ENCODE measurements at places on chromosomes 16 and 17. TPM values are rescaled to one million over a fixed set of nuclear protein-coding genes. Genes with fewer than 3 reads are reported as not detected.

DNA sequence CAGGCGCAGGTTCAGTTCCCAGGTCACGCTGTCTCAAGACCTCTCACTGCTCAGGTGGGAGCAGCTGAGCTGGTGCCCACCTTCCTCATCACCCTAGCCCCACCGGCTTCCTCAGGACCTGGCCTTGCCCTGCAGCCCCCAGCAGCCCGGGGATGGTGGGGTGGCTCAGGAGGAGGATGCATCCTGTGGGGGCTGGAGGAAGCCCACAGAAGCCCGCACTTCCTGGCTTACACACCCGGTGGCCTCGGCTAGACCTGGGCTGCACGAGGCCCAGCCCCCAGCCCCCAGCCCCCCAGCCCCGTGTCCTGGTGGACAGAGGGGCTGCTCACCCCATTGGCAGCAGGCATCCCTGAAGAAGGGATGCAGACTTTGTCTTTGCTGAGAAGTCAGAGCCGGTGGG lies 43.4 kb downstream of the BAHCC1 start:
- H3K4me1 ChIP-seq: peaks cover 71% of the 10 kb centered on the region
- no peak overlapping the region for H3K27ac ChIP-seq
- no peak overlapping the region for H3K4me3 ChIP-seq
- peaks cover 94% of the 10 kb centered on the region for H3K36me3 ChIP-seq
- DNase-seq: no peak
- H3K27me3 ChIP-seq: no peaks in the 10 kb centered on the region

Gene CPHXL2
- total RNA-seq: not detected

DNA sequence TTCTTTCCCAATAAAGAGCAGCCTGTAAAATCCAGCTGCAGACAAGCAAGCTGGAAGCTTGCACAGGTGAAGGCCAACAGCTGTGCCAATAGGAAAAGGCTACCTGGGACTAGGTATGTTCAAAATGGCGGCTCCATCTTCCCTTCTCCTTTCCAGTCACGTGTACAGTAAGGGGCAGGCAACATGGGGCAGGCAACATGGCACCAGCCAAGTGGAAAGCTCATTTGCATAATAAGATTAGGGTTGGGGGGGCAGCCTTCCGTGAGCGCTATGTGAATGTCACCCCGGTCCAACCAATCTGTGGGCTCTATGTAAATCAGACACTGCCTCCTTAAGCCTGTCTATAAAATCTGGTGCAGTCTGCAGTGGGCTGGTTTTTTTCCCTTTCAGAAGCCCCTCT lies 31.3 kb downstream of the TVP23A start:
- H3K4me3 ChIP-seq: no peak overlapping the region
- H3K27ac ChIP-seq: no peak overlapping the region
- DNase-seq: no peak
- no peaks in the 10 kb centered on the region for H3K4me1 ChIP-seq
- H3K36me3 ChIP-seq: peaks cover 6% of the 10 kb centered on the region

Gene ZNF200
- 9.8 TPM for total RNA-seq

GRCh38 chr16:48099455-48099854 lies 56.3 kb downstream of the ABCC12 start:
- H3K27me3 ChIP-seq: no peaks in the 10 kb centered on the region
- no peak for DNase-seq
- no peak overlapping the region for H3K4me3 ChIP-seq
- no peak overlapping the region for H3K27ac ChIP-seq
- H3K4me1 ChIP-seq: peaks cover 12% of the 10 kb centered on the region

GRCh38 chr17:6408276-6408675 lies 26.6 kb downstream of the AIPL1 start:
- no peak overlapping the region for H3K27ac ChIP-seq
- no peak for DNase-seq
- H3K27me3 ChIP-seq: no peaks in the 10 kb centered on the region
- H3K4me3 ChIP-seq: no peak overlapping the region
- H3K4me1 ChIP-seq: peaks cover 8% of the 10 kb centered on the region
- H3K36me3 ChIP-seq: no peaks in the 10 kb centered on the region

- H3K27me3 ChIP-seq: no peaks in the 10 kb centered on the region
- no peaks in the 10 kb centered on the region for H3K4me1 ChIP-seq
- peak; percentile 66 for DNase-seq
- H3K4me3 ChIP-seq: no peak overlapping the region
- no peaks in the 10 kb centered on the region for H3K36me3 ChIP-seq
Measured at GRCh38 chr16:74186561-74186971, 110.0 kb upstream of the PSMD7 start.

GRCh38 chr16:85988306-85988705 lies 89.3 kb downstream of the IRF8 start:
- no peak overlapping the region for H3K4me3 ChIP-seq
- H3K36me3 ChIP-seq: no peaks in the 10 kb centered on the region
- no peak for DNase-seq
- H3K4me1 ChIP-seq: peaks cover 24% of the 10 kb centered on the region
- no peak overlapping the region for H3K27ac ChIP-seq
- peaks cover 7% of the 10 kb centered on the region for H3K27me3 ChIP-seq

Gene KRT20
- not detected for total RNA-seq

Gene LLGL2
- 9.9 TPM for total RNA-seq

DNA sequence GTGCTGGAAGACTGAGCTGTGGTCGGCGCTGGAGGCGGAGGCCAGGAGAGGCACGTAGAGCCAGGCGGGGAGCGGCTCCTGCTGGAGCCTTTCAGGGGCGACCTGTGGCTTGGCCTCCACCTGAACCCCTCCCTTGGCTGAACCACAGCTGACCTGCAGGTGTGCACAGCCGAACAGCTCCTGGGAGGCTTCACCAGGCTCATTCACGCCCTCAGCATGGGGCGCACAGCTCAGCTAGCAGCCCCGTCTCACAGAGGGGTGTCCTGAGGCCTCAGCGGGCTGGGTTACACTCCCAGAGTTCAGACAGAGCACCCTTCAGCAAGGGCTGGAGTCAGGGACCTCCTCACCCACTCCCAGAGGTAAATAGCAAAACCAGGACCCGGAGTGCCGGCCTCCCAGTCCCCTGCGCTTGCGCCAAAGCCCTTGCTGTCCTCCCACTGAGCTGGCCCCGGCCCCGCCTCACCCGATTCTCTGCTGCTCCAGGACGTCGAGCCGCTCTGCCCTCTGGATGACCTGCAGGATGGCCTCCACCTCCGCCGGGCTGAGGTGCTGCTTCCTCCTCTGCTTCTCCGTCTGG lies 31.7 kb downstream of the RPH3AL start:
- no peak overlapping the region for H3K4me3 ChIP-seq
- no peaks in the 10 kb centered on the region for H3K27me3 ChIP-seq
- H3K36me3 ChIP-seq: peaks cover 25% of the 10 kb centered on the region
- H3K4me1 ChIP-seq: peaks cover 22% of the 10 kb centered on the region

DNA sequence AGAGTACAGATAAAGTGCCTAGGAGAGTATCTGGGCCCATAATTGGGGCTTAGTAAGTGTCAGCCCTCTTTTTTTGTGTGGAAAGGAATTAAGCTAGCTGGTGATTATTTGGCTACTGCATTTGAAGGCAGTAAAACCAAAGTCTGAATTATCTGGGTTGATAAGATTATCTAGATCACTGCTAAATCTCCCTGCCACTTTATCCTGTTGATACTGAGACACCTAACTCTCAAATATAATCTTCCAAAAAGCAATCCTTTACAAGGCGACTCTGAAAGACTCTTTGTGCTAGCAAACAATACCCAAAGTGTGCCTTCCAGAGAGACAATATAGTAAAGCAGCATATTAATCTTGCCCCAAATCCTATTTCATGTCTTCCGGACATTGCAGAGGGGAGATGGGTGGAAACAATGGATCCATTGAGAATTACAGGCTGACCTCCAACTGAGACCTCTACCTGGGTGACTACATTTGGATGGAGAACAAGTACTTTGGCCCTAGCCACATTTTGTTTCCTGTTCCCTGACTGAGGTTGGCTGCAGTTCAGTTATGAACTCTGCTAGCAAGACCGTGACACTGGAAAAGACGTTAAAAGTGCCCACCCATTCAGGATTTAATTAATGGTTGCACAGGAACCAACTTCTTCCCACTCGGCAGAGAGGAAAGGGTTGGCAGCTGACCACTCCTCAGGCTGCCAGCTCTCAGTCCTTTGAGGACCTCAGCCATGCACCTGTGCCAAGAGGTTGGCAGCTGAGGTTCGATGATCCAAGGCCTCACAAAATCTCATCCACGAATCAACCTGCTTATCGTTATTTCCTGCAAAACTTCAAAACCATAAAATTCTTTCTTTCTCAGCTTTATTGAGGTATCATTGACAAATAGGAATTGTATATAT lies 72.6 kb downstream of the SYCE1L start:
- no peak overlapping the region for H3K27ac ChIP-seq
- no peaks in the 10 kb centered on the region for H3K27me3 ChIP-seq
- H3K4me1 ChIP-seq: peaks cover 7% of the 10 kb centered on the region
- H3K4me3 ChIP-seq: no peak overlapping the region
- H3K36me3 ChIP-seq: no peaks in the 10 kb centered on the region

GRCh38 chr17:60598001-60598736 lies 1.8 kb upstream of the PPM1D start:
- H3K27me3 ChIP-seq: no peaks in the 10 kb centered on the region
- DNase-seq: no peak
- no peaks in the 10 kb centered on the region for H3K36me3 ChIP-seq
- no peak overlapping the region for H3K27ac ChIP-seq

Gene CCL11
- total RNA-seq: not detected

Gene HSPB9
- 0.11 TPM for total RNA-seq

Gene DNAI2
- 0.69 TPM for total RNA-seq

- peaks cover 19% of the 10 kb centered on the region for H3K36me3 ChIP-seq
- H3K27me3 ChIP-seq: peaks cover 6% of the 10 kb centered on the region
- DNase-seq: no peak
- peak overlapping the region; percentile 79 for H3K4me3 ChIP-seq
- peak overlapping the region; percentile 89 for H3K27ac ChIP-seq
- H3K4me1 ChIP-seq: peaks cover 16% of the 10 kb centered on the region
Measured at GRCh38 chr17:68205808-68206720, 41.8 kb upstream of the AMZ2 start.

- no peak overlapping the region for H3K27ac ChIP-seq
- DNase-seq: no peak
- peaks cover 7% of the 10 kb centered on the region for H3K4me1 ChIP-seq
- H3K36me3 ChIP-seq: no peaks in the 10 kb centered on the region
- H3K27me3 ChIP-seq: no peaks in the 10 kb centered on the region
- no peak overlapping the region for H3K4me3 ChIP-seq
Measured at GRCh38 chr16:54073356-54073755, 213.2 kb downstream of the IRX3 start.

GRCh38 chr17:83174362-83175118 lies 95.1 kb downstream of the METRNL start:
- no peaks in the 10 kb centered on the region for H3K27me3 ChIP-seq
- DNase-seq: no peak
- H3K27ac ChIP-seq: no peak overlapping the region
- H3K36me3 ChIP-seq: peaks cover 3% of the 10 kb centered on the region

Gene CHD9NB
- total RNA-seq: 2.5 TPM

Gene UNKL
- 15.0 TPM for total RNA-seq

GRCh38 chr17:8630227-8630801 lies at the start of gene MYH10:
Gene MYH10, minus strand, starts transcription at chr17:8630725. Its CDS starts 7,479 bp downstream, at chr17:8623246.
- peaks cover 4% of the 10 kb centered on the region for H3K4me1 ChIP-seq
- H3K4me3 ChIP-seq: peak within 1 kb of the TSS; percentile 92
- peak within 1 kb of the TSS; percentile 94 for H3K27ac ChIP-seq
- no peaks in the 10 kb centered on the region for H3K36me3 ChIP-seq

- peaks cover 45% of the 10 kb centered on the region for H3K4me1 ChIP-seq
- H3K27me3 ChIP-seq: peaks cover 2% of the 10 kb centered on the region
- H3K4me3 ChIP-seq: no peak overlapping the region
Measured at GRCh38 chr16:66365651-66366050, 840 bp upstream of the CDH5 start.

DNA sequence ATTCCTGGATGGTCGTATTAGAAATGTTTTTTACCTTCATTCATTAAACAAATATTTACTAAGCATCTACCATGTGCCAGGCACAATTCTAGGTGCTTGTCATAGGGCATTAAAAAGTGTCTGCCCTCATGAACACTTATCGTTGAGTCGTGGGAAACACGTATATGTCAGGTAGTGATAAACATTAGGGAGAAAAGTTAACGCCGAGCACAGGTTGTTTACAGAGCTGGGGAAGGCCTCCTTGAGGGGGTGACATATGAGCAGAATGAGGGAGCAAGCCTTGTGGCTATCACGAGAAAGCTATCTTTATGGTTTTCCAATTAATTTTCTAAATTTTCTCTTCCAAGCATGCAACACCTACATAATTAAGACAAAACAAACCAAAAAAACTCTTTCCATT lies 985 bp upstream of the ZNF213 start:
- peaks cover 25% of the 10 kb centered on the region for H3K4me1 ChIP-seq
- peak overlapping the region; percentile 99 for H3K27ac ChIP-seq
- H3K27me3 ChIP-seq: no peaks in the 10 kb centered on the region
- no peak for DNase-seq
- H3K36me3 ChIP-seq: peaks cover 52% of the 10 kb centered on the region

GRCh38 chr17:45787656-45788055 lies 3.5 kb downstream of the CRHR1 start:
- no peak for DNase-seq
- no peak overlapping the region for H3K27ac ChIP-seq
- H3K4me3 ChIP-seq: no peak overlapping the region
- H3K27me3 ChIP-seq: peaks cover 38% of the 10 kb centered on the region

DNA sequence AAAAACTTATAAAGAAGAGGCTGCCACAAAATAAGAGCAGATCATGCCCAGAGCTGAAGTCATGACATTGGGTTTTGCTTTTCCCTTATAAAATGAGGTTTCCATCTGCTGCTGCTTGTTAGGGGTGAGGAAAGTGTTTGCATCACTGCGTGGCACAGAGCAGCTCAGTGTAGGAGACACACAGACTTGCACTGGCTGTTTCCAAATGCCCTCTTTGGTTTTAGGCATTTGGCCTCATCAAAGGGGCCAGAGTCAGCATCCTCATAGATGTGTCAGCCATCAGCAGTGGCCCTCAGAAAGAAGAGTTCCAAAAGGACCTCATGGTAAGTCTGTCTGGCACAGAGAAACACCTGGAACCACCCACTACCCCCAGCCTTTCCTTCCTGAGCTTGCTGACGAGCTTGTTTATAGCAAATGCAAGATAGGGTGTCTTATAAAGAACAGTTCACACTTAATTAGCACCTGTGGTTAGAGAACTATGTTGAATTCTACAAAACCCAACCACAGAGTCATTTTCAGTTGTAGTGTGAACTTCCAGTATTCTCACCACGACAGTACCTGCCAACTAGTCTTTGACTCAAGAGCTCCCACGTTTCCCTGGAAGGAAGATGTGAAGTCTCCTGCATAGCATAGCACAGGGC lies 17.0 kb downstream of the VWA3A start:
- H3K27ac ChIP-seq: no peak overlapping the region
- no peak overlapping the region for H3K4me3 ChIP-seq
- no peaks in the 10 kb centered on the region for H3K27me3 ChIP-seq
- no peak for DNase-seq
- peaks cover 4% of the 10 kb centered on the region for H3K36me3 ChIP-seq
- H3K4me1 ChIP-seq: no peaks in the 10 kb centered on the region

Measured in spinal cord (tissue), 10 donors.